Neural progenitor cell (in vitro differentiated cells): ENCODE measurements at places on chromosomes 4 and X. TPM values are rescaled to one million over a fixed set of nuclear protein-coding genes. Genes with fewer than 3 reads are reported as not detected.

GRCh38 chr4:81860111-81860510 lies 388.4 kb upstream of the RASGEF1B start:
- H3K4me1 ChIP-seq = no peaks in the 10 kb centered on the region
- no peak overlapping the region for H3K4me3 ChIP-seq
- no peaks in the 10 kb centered on the region for H3K36me3 ChIP-seq
- H3K27ac ChIP-seq = no peak overlapping the region

- DNase-seq = no peak
- no peaks in the 10 kb centered on the region for H3K27me3 ChIP-seq
- no peaks in the 10 kb centered on the region for H3K36me3 ChIP-seq
- no peaks in the 10 kb centered on the region for H3K4me1 ChIP-seq
- H3K4me3 ChIP-seq = no peak overlapping the region
- H3K27ac ChIP-seq = no peak overlapping the region
Measured at GRCh38 chr4:174859904-174860303, 30.9 kb upstream of the GLRA3 start.

DNA sequence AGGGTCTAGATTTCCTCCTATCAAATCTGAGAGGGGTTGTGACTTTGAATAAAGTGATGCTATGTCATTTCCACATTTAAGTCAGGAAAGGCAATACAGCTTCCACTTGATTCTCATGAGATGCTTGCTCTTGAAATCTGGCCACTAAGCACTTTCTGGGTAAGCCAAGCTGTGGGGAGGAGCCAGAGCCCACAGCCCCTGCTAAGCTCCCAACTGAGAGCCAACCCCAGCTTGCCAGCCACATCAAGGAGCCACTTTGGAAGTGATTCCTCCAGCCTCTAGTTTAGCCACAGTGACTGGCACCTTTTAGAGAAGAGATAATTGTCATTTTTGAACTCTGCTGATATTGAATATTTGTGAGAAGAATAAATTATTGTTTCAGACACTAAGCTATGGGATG lies 1441.5 kb upstream of the IGFBP7 start:
- H3K36me3 ChIP-seq = no peaks in the 10 kb centered on the region
- no peak overlapping the region for H3K4me3 ChIP-seq
- DNase-seq = no peak
- no peaks in the 10 kb centered on the region for H3K27me3 ChIP-seq
- H3K4me1 ChIP-seq = no peaks in the 10 kb centered on the region
- no peak overlapping the region for H3K27ac ChIP-seq

GRCh38 chr4:72473434-72473900 lies 95.6 kb downstream of the ADAMTS3 start:
- no peak for DNase-seq
- no peaks in the 10 kb centered on the region for H3K36me3 ChIP-seq
- no peaks in the 10 kb centered on the region for H3K27me3 ChIP-seq
- peaks cover 5% of the 10 kb centered on the region for H3K4me1 ChIP-seq

GASK1B gene
- total RNA-seq = not detected in 2 replicates

CLDN22 gene
- not detected in 2 replicates for total RNA-seq

GAGE13 gene
- not detected in 2 replicates for total RNA-seq

SFRP2 gene
- 86.1 and 123 TPM in 2 replicates for total RNA-seq

ANXA10 gene
- not detected in 2 replicates for total RNA-seq
